Stimulated activated CD4-positive, alpha-beta T cell treated with anti-CD3 and anti-CD28 coated beads, Interleukin-15, amount 100 ng/mL, for 24 hours (primary cell): ENCODE measurements at places on chromosomes 4 and X.
A peak's percentile ranks its signal among the peaks of the same experiment; 100 is the strongest.

GRCh38 chr4:186307916-186308315, 41.9 kb downstream of the F11 start:
- DNase-seq: no peak

GRCh38 chrX:133608406-133608805, 193.1 kb upstream of the GPC4 start:
- DNase-seq: no peak

DNA sequence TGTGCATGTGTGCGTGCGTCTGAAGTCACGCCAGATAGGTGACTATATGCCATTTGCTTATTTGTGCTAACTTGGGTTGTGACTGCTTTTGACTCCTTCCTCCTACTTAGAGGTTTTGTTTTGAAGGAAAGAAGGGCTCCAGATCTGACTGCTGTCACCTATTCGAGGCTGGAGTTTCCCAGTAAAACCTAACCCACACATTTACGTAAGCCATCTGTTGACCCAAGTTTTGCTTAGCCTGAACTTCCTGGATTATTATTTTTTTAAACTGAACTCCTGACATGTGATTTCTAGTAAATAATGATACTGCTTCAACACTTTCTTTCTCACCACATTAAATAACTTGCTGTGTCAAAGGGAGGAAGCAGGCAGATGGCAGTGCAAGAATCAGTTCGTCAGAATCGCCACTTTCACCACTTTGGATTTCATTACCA, 41.5 kb downstream of the DTHD1 start:
- peak; percentile 46 for DNase-seq

GRCh38 chr4:13445841-13446790, 38.0 kb downstream of the RAB28 start:
- no peak for DNase-seq

DNA sequence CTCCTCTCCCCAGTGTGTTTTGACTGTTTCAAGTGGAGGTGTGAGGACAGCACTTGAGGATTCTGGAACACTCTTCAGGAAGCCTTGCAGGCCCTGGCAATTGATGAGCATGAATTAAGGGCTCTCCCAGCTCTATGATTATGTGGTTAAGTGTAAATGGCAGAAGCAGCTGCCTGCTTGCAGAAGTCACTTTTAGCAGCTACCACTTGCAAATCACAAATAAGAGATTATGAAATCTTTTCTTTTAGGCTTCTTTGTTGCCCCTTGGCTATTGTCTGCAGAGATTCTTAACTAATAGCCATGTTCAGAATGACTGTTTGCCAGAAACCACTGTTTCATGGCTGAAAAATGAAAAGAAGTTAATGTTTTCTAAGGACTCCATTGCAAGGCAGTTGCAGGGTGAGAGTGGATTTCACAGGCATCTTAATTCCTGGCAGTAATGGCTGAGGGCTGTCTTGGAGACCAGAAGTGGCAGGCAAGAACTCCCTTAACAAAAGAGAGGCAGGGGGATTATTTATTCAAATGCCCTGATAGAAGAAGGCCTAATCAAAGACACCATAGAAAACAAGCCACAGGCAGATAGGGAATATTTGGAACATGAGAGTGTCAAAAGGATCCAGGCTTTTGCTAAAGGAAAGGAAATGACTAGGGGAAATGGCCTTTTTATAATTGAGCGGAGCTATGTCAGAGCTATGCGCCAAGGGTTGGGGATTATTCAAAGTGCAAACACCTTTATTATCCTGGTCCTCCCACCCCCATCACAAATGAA, 8.3 kb upstream of the HOPX start:
- no peak for DNase-seq

GRCh38 chrX:77694491-77694890, 91.5 kb downstream of the ATRX start:
- DNase-seq: no peak
